ENCODE measurements at places on chromosomes 2 and 18.

GRCh38 chr2:230541934-230542380 is 126.0 kb downstream of the SP100 start:
- DNase-seq = no peak

GRCh38 chr18:10197097-10197496 is 257.3 kb upstream of the APCDD1 start:
- no peak for DNase-seq

- no peak for DNase-seq
These were observed 206.4 kb upstream of the SESTD1 start for GRCh38 chr2:179470992-179471391.

GRCh38 chr2:142131010-142131669 is at the start of gene LRP1B:
TSS of gene LRP1B (minus strand) at chr2:142131016. CDS start at chr2:142130729, 287 bp downstream.
- DNase-seq = peak; percentile 50

DNA sequence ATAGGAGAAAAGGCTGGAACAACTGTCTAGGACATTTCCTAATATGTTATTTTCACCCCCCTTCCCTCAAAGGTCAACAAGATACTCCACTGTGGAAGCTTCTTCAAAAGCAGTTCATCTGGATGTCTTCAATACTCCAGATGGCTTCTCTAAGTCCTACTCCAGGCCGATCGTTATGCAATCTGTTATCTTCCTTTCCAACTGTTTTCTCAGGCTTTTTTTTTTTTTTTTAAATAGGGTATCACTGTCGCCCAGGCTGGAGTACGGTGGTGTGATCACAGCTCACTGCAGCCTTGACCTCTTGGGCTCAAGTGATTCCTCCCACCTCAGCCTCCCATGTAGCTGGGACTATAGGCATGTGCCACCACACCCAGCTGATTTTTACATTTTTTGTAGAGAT is 26.3 kb downstream of the ATP8B1 start:
- DNase-seq = no peak

- DNase-seq = no peak
These were observed 191.9 kb upstream of the CRIM1 start for GRCh38 chr2:36163520-36164254.

- no peak for DNase-seq
These were observed 13.8 kb upstream of the CCDC68 start for GRCh38 chr18:54973046-54973445.

DNA sequence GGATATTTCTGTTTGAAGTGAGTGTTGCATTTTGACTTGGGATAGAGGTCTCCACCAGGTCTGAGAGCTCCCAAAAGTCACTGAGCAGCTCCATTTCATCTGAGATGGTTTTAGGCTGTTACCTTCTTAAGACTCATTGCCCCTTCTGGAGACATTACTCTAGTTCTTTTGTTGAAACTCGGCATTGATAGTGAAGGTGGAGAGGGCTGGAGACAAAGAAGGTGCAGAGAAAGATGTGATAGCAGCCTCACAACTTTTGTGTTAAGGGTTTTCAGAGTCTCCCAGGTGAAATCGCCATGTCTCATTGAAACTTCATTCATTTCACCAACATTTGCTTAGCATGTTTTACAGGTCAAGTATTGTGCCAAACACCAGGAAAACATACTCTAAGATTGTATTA is 219.6 kb downstream of the INSIG2 start:
- no peak for DNase-seq
